NCI-H510A treated with DMSO at 0.1 percent for 48 hours (cell line): ENCODE measurements at places on chromosomes 6 and 20.

DNA sequence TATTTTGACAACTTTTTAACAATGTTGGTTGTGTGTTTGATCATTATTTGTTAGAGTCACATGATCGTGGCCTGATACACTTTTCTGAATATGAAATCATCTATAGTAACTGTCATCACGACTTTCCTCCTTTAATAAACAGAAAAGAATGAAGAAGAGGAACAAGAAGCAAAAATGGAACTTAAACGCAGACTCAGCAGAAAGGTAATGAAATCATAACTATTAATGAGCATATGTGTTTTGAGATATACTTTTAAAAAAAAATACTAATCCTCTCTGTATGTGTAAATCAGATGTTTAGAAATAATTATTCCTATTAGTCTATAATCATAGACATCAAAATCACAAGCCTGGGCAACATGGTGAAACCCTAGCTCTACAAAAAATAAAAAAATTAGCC, 60.1 kb upstream of the LTV1 start:
- DNase-seq, result no peak

- no peak for DNase-seq
Measured at GRCh38 chr6:168031411-168031971, 34.0 kb downstream of the KIF25 start.

GRCh38 chr6:111657146-111657545, 51.5 kb upstream of the TRAF3IP2 start:
- DNase-seq, result no peak

DNA sequence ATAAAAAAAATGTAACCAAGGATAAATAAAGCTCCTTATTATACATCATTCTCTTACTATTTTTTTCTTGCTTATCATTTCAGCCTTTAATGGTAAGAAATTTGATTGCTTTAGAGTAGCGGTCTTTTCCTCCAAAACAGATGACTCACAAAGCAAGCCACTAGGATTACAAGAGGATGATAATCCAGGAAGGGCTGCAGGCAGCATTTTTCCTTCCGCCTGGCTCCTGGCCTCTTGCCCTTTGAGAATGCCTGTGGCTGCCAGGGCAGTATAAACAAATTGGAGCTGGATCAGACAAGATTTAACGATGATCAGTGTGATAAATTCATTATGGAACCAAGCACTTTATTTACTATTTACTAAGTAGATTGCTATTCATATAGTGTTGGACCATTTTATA, 9.7 kb upstream of the FBXL4 start:
- no peak for DNase-seq
